ENCODE measurements at places on chromosomes 2 and 18.

GRCh38 chr18:50410894-50411293 lies 36.0 kb downstream of the SKA1 start:
- no peak for ATAC-seq

GRCh38 chr2:20538308-20539132 lies 91.6 kb downstream of the RHOB start:
- ATAC-seq, result no peak

DNA sequence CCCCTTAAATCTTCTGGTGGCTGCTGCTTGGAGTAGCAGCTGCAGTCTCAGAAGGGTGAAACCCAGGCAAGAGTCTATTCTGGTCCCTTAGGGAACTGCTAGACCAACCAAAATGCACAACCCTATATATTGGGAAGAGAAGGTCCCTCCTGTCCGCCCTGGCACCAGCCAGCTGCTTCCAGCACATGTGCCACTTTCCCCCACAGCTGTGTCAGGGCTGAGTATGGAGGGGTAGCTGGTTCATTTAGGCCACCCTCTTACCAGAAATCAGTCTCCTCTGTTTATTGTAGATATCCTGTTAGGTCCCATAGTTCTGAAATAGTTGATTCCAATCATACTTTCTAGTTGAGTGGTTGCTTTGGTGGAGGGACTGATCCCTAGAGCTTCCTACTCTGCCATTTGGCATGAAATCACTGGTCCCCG lies 68.9 kb downstream of the BIRC6 start:
- ATAC-seq, result no peak

- ATAC-seq, result peak; percentile 39
Measured at GRCh38 chr2:179106676-179107428, 56.9 kb upstream of the CCDC141 start.

- no peak for ATAC-seq
Measured at GRCh38 chr2:180405520-180405919, 398.4 kb upstream of the CWC22 start.

DNA sequence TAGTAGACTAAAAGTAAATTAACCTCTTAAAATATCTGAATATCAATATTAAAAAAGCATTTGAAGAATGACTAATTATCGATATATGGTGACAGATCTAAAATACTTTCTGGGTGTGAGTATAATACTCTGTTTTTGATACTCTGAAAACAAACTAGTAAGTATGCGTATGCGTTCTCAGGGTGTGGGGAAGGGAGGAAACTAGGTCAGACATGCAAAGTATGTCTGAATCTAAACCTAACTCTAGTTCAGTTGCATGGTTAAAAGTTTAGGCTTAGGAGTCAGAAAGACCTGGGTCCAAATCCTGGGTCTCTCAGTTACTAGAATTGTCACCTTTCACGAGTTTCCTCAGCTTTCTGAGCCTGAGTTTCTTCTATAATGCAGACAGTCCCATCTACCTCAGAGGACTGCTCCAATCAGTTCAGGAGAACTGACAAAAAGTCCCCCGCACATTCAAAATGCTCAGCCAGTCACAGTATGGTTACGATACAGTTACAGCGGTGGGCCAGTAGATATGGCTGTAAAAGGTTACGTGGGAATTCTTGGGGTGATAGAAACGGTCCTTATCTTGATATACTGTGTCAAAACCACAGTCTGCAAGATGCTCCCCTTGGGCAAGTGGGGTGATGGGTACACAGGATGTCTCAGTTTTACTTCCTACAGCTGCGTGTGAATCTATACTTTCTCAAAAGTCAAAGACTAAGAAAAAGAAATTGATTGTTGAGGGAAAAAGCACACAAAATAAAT lies 29.2 kb downstream of the UNC50 start:
- peak; percentile 81 for ATAC-seq

DNA sequence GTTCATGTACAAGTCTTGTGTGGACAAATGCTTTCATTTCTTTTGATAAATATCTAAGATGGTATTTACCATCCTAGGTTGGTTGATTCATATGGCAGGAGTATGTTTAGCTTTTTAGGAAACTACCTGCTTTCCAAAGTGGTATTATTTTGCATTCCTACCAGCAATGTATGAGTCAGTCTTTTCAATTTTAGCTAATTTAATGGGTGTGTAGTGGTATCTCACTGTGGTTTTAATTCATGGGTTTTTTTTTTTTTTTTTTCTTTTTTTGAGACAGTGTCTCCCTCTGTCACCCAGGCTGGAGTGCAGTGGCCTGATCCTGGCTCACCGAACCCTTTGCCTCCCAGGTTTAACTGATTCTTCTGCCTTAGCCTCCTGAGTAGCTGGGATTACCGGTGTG lies 4.2 kb downstream of the ZNF512 start:
- peak; percentile 22 for ATAC-seq

- ATAC-seq, result no peak
Measured at GRCh38 chr2:207226671-207227061, 60.9 kb upstream of the KLF7 start.

DNA sequence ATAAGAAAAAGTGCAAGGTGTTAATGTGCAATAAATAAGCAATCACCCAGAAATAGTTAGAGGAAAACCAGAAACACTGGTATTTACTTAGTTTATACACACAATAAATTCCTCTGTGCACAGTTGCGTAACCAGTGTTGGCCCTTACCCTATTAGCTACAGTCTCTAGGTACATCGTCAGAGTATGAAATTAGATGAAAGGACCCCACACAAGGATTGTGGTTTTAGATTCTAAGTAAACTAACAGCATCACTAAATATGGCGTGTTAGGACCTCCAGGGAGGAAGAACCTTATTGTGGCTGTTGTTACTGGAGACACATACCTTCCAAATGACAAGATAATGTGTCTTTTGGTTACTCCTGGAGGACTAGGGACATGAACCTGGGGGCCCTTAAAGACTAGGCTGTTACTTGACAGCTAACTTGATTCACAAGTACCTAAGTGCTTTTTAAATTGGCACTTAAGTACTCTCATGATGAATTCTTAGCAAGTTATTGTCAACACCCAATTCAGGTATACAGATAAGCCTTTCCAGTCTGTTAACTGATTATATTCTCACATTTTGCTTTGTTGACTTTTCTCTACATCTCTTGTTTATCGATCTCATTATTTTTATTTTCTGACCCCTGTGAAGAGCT lies 115.3 kb downstream of the FEZ2 start:
- no peak for ATAC-seq

- no peak for ATAC-seq
Measured at GRCh38 chr2:223041527-223042109, 10.4 kb upstream of the KCNE4 start.

- no peak for ATAC-seq
Measured at GRCh38 chr2:47031909-47032668, 116.5 kb upstream of the MCFD2 start.

DNA sequence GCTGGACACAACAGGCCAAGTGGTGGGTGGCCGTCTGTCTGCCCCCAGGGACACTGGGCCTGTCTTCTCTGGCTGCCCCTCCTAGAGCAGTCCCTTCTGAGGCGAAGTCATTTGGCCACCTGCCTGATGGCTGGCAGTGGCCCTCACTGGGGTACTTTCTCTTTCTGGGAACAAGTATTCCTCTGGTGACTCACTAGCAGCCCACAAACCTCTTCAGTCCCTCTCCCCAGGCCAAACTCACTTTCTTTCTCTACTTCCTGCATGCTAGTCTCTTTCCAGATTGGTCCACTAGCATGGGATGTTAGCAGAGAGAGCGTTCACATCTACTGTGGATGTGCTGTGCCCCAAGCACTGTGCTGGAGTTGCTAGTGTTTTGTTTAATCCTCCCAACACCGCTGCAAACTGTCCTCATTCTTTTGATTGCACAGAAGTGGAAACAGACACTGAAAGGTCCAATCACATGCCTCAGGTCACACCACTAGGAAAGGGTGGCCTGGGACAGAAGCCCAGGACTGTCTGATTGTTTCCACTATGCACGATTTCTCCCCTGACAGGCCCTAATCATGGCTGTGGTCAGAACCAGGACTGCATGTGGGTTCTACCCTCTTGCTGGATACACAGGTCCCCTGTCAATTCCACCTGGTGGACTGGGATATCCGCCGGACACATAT lies 5.2 kb downstream of the DYSF start:
- no peak for ATAC-seq

DNA sequence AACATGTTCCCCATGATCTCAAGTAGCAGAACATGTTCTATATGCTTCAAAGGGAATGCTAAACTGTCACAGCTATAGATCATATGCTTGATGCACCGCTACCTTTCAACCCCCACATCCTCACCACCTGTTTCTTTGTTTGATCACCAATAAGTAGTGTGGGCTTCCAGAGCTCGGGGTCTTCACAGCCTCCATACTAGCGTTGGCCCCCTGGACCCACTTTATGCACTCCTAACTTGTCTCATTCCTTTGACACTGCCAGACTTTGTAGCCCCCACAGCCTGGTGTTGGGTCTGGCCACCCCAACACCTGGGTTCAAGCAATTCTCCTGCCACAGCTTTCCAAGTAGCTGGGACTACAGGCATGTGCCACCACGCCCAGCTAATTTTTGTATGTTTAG lies 11.6 kb upstream of the RBM44 start:
- ATAC-seq, result no peak

DNA sequence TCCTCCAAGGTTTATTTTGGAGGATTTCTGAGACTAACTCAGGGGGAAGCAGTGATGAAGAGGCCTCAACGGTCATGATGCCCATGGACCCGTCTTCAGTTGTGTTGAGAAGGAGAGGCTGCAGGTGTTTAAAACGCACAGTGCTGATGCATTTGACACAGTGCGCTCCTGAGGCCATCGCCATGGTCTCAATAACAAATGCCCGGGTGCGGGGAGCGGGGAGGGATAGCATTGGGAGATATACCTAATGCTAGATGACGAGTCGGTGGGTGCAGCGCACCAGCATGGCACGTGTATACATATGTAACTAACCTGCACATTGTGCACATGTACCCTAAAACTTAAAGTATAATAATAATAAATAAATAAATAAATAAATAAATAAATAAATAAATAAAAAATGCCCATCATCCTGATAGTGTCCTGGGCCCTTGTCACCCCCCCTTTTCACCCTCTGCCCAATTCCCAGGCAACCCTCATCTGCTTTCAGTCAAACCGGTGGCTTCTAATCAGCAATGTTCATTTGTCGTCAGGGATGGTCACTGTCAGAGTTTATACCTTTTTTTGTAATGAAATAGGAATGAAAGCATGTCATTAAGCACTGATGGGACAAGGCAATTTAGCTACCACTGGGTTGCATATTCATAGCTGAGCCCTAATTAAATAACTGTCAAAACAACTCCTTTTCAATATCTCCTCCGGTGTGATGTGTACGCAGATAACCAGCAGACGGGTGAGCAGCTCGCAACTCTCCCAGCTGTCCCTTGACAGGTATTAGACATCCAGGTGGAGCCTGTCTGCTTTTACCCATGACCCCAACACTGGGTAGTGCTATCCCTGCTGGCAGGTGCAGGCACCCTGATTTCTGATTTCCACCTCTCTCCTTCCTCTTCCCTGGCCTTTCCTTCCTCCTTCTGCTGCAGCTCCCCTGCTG lies 95.9 kb downstream of the KCNF1 start:
- no peak for ATAC-seq

DNA sequence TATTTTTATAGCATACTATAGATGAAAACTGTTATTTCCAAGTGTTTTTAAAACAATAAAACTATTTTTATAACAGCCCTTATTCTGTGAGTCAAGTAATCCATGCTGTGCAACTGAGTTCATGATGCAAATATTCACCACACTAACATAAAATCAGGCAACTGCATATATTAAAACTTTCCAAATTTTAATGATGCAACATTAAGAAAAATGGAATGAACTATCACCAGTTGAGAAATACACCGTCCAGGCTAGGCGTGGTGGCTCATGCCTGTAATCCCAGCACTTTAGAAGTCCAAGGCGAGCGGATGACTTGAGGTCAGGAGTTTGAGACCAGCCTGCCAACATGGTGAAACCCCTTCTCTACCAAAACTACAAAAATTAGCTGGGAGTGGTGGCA lies 114.5 kb downstream of the CDH2 start:
- ATAC-seq, result no peak

DNA sequence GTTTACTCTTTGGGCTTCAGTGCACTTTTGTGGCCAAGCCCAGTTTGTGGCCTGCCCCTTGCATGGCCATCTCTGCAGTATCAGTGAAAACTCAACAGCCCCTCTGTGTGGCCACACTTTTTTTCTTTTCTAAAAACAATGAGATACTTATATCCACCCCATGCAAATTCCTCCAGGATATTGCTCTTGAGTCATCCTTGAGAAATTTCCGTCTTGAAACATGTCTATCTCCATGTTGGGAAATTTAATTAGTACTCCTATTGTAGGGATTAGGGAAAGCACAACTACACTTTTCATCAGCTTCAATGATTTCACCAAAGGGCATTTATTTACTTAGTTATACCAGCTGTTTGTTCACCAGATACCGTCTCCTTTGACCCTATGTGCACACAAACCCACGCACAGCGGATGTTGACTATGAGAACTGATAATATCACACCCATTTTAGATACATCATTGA lies 993.1 kb downstream of the TSN start:
- ATAC-seq, result no peak

DNA sequence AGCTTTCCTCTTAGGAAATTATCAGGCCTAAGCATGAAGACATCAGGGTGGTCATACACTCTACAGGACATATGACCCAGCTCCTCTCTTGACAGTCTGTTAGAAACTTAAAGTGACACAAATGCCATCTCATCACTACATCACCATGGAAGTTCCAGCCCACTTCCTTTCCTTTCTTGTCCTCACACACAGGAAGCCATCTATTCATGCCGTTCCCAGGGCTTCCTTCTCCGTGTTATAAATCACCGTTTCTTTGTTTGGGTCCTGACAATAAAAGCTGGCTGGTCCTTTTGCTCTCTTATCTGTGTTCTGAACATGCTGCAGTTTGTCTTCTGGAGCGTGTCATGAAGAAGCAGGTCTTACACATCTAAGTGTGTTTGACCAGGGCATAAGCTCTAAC lies 692.1 kb upstream of the CELF4 start:
- ATAC-seq, result no peak

- ATAC-seq, result no peak
Measured at GRCh38 chr18:70288171-70288850, 534 bp upstream of the SOCS6 start.

DNA sequence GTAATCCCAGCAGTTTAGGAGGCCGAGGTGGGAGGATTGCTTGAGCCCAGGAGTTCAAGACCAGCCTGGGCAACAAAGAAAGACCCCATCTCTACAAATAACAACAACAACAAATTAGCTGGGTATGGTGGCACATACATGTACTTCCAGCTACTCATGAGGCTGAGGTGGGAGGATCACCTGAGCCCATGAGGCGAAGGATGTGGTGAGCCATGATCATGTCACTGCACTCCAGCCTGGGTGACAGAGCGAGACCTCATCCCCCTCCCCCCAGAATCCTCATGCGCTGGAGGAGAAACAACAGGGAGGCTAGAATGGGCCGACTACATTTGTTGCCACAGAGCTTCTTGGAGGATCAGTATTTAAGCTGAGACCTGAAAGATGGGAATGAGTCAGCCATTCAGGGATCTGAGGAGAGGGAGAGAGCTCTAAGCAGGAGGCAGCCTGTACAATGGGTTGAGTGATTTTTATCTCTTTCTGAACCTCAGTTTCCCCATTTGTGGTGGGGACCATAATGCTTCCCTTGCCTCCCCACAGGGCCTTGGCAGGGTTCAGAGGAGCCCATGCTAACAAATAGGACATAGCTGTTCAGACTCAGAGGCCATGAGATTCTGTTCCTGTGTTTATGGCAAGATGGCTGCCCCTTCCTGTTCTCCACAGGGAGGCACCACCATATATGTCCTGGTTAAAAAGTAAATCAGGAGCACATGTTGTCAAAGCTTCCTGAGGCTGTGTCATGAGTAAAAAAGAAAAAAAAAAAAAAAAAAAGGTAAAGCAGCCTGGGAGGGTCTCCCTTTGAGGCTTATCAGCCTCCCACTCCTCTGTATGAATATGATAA lies 131.4 kb upstream of the HAAO start:
- no peak for ATAC-seq

- ATAC-seq, result no peak
Measured at GRCh38 chr2:23286758-23287704, 97.9 kb upstream of the KLHL29 start.

Measured in activated CD4-positive, CD25-positive, alpha-beta regulatory T cell treated with anti-CD3 and anti-CD28 coated beads, Interleukin-2, amount 50 U/mL, for 24 hours (primary cell).